Stimulated activated CD4-positive, alpha-beta T cell treated with anti-CD3 and anti-CD28 coated beads, Interleukin-12 subunit alpha, Interleukin-12 subunit beta, amount 100 ng/mL, for 48 hours (primary cell): ENCODE measurements at places on chromosomes 1 and 21.
A peak's percentile ranks its signal among the peaks of the same experiment; 100 is the strongest.

- no peak for DNase-seq
Measured at GRCh38 chr1:46274225-46275029, 26.9 kb downstream of the RAD54L start.

DNA sequence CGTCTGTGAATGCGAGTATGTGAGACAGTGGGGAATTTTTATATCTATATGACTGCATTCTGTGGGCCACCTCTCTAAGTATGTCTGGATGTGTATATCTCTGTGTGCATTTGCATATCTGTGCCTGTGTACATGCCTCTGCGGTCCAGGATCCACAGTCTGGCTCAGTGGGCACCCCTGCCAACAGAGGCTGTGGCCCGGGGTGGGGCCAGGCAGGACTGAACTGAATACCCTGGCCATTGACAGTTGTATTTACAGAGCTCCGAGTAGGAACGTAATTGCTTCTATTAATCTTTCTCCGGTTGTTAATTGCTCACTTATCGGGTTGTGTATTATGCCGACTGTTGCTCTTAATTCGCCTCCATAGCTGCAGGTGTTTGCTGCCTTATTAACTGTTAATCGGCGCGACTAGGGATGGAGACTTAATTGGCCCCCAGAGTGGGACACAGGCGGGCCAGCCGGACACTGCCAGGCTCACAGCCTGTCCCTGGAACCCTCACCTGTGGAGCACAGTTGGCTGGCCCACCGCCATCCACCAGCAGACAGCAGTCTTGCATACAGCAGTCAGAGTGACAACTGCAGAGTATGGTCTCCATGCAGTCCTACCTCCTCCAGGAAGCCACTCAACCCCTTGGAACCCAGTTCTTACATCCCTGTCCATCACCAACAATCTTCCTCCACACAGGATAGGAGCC lies 22.4 kb upstream of the ADGRB2 start:
- no peak for DNase-seq

- no peak for DNase-seq
Measured at GRCh38 chr21:19468991-19469715, 1065.6 kb upstream of the TMPRSS15 start.

- DNase-seq = no peak
Measured at GRCh38 chr1:47938520-47938919, 58.7 kb downstream of the TRABD2B start.

- no peak for DNase-seq
Measured at GRCh38 chr1:179058487-179059483, 23.1 kb upstream of the TOR3A start.

DNA sequence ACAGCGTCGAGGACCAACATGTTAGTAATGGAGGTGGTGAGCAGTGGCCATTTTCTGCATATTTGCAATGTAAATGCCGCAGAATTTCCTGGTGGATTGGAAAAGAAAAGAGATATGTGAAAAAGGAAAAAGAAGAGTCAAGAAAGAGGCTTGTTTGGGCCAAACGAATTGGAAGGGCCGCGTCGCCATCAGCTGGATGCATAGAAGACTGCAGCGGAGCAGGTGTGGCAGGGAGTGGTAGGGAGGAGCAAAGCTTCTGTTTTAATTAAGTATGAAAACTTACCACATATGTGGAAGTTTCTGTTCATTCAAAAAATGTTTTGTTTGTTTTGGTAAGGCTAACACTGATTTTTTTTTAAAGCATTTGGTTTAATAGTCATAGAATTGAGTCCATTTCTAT lies 690.7 kb downstream of the NCAM2 start:
- DNase-seq = no peak

GRCh38 chr1:223208164-223209076 lies 65.4 kb upstream of the TLR5 start:
- no peak for DNase-seq

GRCh38 chr1:56418151-56418631 lies 161.2 kb downstream of the PLPP3 start:
- DNase-seq = no peak

- DNase-seq = no peak
Measured at GRCh38 chr21:42461185-42461520, 34.9 kb downstream of the RSPH1 start.

DNA sequence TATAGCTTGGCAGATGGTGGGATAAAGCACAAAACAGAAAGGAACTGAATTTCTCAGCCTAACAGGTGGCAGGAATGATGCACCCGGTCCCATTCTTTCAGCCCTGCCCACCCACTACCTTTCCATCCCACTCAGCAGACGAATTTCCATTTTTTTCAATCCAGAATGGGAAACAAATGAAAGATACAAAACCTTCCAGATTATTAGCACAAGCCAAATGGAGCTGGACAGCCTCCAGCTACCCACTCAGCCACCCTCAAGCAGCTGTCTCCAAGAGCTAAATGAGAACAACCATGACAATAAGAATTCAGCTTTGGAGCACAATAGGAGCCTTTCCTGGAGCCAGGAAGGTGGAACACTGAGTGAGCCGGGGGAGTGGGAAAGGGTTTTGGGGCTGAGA lies 96.3 kb upstream of the ST6GALNAC5 start:
- DNase-seq = no peak

DNA sequence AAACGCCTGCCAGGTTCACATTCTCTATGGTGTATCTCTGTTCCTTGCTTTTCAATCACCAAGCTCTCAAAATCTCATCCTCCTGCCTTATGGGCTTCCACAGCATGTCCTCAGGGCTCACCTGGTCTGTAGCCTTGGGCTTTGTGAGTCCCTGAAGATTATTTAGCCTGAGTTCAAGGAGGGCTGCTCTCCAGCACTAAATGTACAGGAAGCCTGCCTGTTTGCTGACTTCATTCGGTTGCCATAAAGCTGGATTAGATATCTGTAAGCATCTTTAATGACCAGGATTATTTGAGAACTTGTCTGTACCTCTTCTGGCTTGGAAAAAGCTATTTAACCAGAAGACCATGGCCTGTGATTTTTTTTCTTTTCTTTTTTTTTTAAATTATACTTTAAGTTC lies 6.9 kb upstream of the REG4 start:
- DNase-seq = no peak

DNA sequence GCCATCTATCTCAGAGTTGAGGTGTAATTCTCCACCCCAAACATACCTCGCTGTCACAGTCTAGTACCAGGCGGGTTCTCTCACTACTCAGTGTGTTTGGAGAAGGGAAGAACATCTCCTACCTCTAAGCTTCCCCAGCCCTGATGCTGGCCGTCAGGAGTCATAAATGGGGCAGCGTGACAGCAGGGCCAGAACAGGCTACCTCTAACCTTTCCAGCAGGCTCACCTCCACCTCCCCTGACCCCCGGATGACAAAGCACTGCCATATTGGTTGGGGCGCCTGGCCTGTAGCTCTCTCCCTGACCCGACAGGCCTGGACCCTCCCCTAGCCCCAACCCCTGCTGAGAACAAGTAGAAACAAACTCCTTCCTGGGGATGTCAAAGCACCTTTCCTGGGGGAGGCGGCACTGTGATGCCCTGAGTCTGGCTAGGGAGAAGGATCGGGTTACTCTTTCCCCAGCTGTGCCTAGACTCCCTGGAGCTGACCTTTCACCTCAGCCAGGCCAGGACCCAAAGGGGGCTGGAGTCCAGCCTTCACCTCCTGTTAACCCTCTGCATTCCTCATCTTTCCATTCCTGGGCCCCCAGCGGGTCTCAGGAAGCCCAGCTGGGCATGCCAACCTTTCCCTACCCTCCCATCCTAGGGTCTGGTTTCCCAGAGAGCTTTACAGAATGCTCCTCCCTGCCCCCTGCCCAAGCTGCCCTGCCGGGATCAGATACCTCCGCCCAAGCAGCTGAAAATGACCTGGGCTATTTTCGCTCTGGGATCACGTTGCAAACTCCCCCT lies 34.2 kb downstream of the AHDC1 start:
- DNase-seq = no peak

DNA sequence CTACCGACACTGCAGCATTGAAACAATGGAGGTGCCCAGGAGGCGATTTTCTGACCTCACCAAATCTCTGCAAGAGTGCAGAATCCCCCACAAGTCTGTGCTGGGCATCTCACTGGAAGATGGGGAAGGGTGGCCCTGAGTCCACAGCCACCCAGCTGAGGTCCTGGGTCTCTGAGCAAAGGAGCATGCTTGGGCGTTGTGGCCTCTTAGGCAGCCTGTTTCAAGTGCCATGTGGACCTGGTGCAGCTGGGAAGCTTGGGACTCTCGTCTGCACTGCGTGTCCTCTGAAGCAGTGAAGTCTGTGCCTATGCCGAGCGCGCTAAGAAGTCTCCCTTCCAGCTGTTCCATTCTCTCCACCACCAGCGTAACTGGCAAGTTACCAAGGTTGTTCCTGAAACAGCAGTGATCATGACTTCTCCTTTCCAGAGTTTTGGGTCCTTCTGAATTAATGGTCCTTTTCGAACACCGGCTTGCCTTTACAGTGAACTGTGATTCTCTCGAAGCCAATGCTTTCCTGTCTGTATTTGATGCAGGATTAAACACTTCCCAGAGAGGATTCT lies 5.0 kb upstream of the PLA2G2C start:
- DNase-seq = no peak

DNA sequence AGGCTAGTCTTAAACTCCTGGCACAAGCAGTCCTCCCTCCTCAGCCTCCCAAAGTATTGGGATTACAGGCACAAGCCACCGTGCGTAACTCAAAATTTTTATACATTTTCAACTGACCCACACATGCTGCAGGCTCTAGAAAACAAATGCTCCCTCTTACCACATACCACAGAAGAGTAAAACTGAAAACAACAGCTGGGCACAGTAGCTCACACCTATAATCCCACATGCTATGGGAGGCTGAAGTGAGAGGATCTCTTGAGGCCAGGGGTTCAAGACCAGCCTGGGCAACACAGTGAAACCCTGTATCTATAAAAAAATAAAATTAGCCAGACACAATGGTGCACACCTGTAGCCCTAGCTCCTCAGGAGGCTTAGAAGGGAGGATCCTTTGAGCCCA lies 56.7 kb downstream of the AKT3 start:
- no peak for DNase-seq

GRCh38 chr1:63148825-63149645 lies 173.3 kb upstream of the FOXD3 start:
- DNase-seq = peak; percentile 1

- no peak for DNase-seq
Measured at GRCh38 chr1:201069636-201070035, 42.6 kb downstream of the CACNA1S start.

GRCh38 chr1:97553971-97554370 lies 366.9 kb downstream of the DPYD start:
- DNase-seq = no peak

GRCh38 chr1:167515893-167516321 lies 2.4 kb downstream of the CD247 start:
- DNase-seq = no peak

GRCh38 chr21:44013380-44014088 lies 1.4 kb downstream of the TRAPPC10 start:
- peak; percentile 32 for DNase-seq

- no peak for DNase-seq
Measured at GRCh38 chr1:36831186-36831810, 203.0 kb downstream of the GRIK3 start.

- no peak for DNase-seq
Measured at GRCh38 chr21:18759267-18759666, 355.7 kb upstream of the TMPRSS15 start.

- no peak for DNase-seq
Measured at GRCh38 chr21:36847189-36847588, 119.3 kb downstream of the HLCS start.

DNA sequence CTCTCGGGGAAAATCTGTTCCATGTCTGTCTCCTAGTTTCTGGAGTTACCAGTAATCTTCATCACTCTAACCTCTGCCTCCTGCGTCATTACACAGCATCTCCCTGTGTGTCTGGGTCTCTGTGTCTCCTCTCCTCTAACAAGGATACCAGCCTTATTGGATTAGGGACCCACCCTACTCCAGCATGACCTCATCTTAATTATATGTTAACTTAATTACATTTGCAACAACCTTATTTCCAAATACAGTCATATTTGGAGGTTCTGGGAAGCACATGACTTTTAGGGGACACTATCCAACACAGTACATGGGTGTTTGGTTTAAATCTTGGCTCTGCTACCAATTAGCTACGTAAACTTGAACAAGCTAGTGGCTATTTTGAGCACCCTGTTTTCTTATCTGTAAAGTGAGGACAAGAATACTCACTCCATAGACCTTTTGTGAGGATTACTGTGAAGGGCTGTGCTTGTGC lies 83.9 kb upstream of the SGIP1 start:
- DNase-seq = no peak

GRCh38 chr1:36925251-36925650 lies 109.1 kb downstream of the GRIK3 start:
- DNase-seq = no peak

- DNase-seq = no peak
Measured at GRCh38 chr1:62844030-62844429, 60.1 kb downstream of the ATG4C start.

GRCh38 chr21:38838598-38839327 lies 33.0 kb downstream of the ETS2 start:
- no peak for DNase-seq

DNA sequence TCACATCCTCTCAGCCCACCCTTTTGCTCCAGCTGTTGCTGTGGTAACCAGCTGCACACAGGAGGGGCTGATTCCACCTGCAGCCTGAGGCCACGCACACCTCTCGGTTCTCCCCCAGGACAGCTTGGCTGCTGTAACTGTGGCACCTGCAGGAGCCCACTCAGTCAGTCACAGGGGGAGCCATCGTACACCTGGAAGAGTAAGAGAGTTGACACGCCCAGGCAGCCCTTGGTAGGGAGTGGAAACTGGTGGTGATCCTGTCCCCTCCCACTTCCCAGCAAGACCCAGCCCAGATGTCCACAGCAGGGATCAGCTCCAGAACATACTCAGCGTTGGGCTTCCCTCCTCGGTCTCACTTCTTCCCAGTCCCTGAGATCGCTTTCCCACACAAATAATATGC lies 32.2 kb upstream of the BACE2 start:
- DNase-seq = no peak

- no peak for DNase-seq
Measured at GRCh38 chr1:243397613-243398321, 141.9 kb downstream of the SDCCAG8 start.

DNA sequence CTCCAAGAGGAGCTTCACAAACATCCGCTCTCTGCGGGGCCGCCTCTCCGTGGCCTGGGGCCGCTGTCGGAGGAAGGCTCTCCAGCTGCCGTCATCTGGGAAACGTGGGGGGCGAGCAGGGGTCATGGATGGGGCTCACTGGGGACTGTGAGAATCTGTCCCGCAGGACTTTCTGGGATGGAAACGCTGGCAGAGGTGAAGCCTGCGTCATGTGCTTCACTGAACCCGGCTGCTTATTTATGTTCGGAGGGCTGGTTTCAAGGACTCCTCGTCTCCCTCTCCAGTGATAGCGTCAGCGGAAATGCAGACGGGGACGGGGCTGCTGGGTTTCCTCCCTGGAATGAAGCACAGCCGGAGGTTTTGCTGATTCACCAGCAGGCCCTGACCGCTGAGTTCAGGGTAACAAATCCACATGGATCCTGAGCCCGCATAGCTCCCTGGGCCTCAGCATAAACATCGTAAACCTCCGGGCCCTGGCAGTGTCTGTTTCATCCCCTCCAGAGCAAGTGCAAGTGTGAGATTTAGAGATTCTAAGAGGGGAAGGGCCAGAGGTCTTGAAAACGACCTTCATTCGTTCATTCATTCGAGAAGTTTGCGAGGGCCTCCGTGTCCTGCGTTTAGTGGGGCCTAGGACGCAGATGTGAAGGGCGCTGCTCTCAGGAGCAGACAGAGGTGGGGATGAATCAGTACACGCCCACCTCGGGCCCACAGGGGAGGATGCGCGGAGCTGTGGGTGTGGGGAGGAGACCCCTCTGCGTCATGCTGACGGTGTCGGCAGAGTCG lies 7.0 kb upstream of the POFUT2 start:
- DNase-seq = no peak
